Kidney epithelial cell (primary cell): ENCODE measurements at places on chromosomes 4 and X.

DNA sequence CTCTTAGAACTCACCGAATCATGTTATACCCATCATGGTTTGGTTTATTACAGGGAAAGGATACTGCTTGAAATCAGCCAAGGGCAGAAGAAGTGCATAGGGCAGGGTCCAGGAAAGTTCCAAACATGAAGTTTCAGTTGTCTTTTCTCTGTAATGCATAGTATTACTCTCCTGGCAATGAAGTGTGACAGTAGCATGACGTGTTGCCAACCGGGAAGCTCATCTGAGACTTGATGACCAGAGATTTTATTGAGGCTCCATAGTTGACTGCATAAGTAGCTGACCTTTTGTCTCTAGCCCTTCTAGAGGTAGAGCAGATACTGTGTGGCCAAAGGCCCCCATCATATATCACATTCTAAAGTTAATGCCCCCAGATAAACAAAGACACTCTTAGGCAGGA lies 72.1 kb downstream of the BEND4 start:
- no peak for DNase-seq

GRCh38 chrX:47662144-47662657 lies 3.2 kb upstream of the UXT start:
- DNase-seq = peak; percentile 76

DNA sequence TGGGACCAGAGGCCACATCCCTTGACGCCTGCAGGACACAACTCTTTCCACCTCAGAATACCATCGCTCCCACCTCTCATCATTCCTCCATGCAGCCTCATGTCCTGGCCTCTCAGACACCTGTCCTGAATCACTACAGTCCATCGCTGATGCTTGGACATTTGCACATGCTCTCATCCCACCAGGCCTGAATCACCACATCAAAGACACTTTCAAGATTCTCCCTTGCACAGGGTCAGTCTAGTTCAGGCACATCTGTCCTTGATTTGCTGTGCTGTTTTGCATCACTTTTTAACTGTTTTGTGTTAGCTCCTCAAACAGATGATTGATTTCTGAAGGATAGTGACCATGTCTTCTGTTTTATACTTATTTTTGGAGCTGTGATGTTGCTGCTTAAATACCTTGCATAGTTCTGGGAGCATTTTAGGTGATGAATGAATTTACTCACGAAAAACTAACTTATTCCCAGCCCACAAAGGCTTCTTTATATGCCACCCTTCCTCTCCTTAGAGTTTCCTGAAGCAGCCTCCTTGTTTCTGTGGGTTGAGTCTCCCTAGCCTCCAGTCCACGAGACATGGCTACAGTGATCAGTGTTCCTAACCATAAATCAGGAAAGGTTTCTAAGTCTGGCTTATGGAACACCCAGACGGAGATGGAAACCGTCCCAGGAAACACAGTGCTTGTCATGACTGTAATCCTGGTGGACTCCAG lies 2.6 kb downstream of the FAM114A1 start:
- DNase-seq = no peak

DNA sequence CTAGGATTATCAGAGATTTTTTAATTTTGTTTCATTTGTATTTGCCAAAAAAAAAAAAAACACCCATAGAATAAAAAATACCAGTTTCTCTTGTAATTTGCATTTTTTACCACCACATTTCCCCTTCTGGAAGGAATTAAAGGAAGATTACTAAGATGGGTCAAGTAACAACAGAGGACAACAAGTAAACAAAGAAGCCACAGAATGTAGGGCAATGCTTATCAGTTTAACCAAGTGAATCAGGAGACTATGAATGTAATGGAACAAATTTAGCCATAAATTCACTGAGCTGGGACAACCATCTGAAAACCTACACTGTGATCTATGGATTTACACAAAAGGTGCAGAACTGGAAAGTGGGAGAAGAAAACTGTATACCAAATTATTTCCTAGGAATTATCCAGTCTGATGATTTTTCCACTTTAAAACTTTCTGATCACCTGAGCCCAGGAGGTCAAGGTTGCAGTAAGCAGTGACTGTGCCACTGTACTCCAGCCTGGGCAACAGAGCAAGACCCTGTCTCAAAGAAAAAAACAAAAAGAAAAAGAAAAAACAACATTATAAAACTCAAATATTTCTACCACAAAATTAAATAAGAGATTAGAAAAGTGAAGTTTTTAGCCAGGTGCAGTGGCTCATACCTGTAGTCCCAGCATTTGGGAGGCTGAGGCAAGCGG lies 32.4 kb downstream of the LRBA start:
- no peak for DNase-seq

- DNase-seq = no peak
Observed at GRCh38 chr4:128462103-128462783, 174.6 kb upstream of the PGRMC2 start.
